ENCODE measurements at places on chromosomes 2 and 18.

GRCh38 chr2:239965318-239965717 lies 59.8 kb downstream of the NDUFA10 start:
- no peak for DNase-seq

DNA sequence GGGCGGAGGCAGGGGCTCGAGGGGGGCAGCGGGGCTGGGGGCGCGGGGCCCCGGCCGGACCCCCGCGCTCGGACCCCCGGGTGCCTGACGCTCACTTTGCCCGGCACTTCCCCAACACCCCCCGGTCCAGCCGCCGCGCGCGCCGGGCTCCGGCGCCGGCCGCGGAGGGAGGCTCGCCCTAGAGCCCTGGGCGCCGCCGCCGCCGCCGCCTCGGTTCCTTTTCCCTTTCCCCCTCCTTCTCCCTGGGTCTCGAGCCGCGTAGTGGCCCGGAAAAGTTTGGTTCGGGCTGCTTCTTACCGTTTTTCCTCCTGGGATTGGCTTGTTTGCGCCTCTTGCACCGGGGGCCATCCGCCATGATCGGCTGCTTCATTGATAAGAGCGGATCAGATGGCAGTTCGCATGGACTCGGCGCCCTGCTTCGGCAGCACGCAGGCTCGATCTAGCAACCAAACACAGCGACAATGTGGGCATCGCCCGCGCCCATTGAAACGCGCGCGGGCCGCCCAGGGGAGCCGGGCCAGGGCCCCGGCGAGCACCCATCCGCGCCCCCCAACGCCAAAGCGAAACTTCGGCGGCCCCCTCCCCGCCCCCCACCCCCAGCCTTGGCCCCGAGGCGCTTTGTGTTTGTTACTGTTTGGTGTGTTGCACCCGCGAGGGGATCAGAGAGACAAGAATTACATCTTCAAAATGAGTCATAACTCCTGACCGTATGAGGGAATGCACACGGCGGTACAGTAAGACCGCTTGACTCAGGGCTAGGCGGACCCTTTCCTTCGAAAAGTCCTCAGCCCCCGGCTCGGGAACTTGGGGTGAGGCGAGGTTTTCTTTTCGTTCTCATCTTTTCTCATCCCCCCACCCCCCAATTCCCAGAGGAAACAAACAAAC lies 2.7 kb downstream of the ZEB2 start:
- no peak for DNase-seq

DNA sequence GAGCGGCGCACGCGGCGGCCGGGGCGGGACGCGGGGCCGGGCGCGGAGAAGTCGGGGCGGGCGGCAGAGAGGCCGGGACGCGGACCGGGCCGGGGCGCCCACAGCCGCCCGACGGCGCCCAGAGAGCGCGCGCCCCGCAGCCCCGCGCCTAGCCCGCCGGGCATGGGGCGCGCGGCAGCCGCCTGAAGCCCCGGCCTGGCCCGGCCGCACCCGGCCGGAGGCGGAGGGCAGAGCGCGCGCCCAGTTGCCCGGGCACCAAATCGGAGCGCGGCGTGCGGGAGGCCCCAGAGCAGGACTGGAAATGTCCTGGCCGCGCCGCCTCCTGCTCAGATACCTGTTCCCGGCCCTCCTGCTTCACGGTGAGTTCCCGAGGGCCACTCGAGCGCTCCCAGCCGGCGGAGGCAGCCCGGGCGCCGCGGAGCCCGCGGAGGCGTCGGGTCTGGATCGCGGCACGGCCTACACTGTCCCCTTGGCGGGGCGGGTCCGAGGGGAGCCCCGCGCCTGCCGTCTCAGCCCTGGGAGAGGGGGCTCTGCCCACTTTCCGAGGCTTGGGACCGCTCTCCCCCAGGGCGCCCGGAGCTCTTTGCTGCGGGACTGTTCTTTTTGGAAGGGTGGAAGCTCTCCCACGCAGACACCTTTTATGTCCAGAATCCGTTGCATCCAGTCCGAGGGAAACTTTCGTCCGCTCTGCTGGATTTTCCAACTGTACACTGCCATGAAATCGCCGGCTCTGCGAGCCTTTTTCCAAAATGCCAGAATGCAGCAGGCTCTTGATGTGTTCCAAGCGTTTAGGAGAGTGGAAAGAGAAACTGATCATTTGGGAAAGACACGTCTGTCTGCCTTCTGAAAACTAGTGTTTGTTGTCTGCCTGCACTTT lies 484 bp downstream of the APCDD1 start:
- no peak for DNase-seq

GRCh38 chr2:39772086-39772811 lies 6.8 kb downstream of the THUMPD2 start:
- no peak for DNase-seq

GRCh38 chr18:404061-404636 lies 96.4 kb downstream of the COLEC12 start:
- DNase-seq = no peak
